ENCODE measurements at places on chromosomes 3 and 15.

DNA sequence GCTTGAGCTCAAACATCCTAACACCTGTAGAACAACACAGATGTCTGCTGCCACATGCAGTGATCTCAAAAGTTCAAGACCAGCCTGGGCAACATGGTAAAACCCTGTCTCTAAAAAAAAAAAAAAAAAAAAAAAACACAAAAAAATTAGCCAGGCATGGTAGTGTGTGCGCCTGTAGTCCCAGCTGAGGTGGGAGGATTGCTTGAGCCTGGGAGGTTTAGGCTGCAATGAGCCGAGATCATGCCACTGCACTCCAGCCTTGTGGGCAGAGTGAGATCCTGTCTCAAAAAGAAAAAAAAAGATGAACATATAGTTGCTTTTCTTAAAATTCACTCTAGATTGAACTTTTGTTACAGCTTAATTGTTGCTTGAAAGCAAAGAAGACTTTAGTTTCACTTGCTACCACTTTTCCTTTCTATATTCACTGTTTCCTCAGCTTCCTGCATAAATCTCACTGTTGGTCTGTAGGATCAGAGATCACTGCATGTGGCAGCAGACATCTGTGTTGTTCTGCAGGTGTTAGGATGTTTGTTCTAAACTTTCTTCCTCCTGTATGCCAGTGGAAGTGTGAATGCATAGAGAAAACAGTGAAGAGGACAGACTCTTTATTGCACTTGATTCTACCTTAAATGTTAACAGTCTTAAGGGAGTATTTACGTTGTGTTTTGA is 12.6 kb downstream of the RAB11A start:
- no peak for DNase-seq

DNA sequence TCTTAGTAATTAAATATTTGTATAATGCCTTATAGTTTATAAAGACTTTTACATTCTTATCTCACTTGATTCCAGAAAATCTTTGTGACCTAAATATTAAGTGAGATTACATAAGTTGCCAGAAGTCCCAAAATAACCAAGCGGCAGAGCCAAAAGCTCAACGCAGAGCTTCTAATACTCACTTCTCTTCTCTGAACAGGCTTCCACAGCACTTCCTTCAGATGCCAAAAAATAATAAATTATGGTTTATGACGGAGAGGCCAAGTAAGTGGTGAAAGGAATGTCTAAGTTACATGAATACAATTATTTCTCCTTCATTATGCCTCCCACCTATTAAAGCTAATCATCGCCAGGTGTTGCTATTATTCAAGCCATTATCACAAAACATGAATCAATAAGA is 110.3 kb downstream of the GBE1 start:
- no peak for DNase-seq

DNA sequence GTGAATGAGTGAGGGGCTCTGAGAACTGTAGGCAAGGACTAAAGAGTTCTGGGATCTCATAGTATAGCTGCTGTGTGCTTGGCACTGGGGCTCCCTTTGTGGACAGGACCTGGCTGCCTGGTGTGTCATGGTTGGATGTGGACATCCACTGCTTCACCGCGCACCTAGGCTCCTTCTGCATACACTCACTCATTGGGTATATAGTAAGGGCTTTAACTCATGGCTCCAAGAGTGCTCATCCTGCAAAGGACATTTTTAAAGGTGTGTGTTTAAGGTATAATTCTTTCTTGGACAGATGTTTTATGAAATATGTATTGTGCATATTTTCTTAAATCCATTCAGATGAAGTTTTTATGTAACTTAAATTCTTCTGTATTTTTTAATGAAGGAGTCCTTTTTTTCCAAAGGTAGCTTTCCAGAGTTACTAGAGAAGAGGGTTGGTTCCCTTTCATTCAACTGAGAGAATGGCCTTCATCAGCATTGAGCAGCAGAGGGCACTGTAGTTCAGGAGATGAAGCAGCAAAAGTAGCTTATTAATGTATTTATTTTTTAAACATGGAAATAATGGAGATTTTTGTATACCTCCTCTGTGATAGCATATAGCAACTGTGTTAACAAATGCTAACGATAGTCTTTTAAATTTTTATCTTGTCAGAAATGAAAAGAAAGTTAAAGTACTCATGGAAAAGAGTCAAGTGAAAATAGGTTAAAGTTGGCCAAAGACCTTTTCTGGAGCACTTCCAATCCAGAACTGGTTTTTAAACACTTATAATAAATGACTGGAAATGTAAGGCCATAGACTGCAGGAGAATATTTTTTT is 25.2 kb downstream of the OXNAD1 start:
- peak; percentile 78 for DNase-seq

DNA sequence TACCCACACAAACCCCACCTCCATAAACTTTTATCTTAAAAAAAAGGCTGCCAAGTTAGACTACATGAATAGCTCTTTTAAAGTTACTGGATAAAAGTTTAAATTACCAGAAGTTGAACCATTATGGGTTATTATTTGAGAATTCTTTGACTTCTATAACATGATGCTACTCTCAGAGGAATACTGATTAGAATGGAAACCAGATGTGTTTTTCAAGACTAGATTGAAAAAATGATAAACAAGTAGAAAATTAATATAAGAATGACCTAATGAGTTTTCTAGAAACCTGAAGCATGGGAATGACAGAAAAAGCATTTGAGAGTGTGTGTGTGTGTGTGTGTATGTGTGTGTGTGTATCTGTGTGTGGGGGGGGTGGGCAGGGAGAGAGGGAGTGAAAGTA is 12.4 kb upstream of the FGF7 start:
- DNase-seq = no peak

DNA sequence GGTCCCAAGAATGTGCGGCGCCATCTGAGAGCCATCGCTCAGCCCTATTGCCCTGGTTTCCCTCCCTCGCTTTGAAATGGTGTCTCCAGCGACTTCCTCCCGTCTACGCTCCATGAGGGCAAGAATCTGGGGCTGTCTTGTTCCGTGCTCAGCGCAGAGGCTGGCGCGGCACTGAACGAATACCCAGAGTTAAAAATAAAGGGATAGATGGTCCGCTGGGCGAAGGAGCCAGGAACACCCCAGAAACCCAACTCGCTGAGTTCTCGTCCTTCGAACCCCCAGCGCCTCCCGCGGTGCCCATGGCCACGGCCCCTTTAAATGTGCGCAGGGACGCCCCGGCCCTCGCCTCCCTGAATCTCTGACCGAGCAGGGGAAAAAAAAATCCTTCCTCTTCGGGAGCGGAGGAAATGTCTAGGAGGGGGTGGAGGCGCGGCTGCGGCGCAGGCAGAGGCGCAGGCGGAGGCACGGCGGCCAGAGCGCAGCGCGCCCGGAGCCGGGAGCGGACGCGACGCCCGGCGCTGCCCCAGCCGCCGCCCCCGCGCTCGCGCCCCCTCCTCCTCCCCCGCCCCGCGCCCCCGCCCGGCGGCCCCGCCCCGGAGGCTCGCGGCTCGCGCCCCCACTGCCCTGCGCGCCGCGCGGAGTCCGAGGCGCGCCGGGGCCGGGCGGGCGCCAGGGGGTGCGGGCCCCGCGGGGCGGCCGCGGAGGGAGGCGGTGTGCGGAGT is 8.5 kb upstream of the FGD5 start:
- DNase-seq = no peak

DNA sequence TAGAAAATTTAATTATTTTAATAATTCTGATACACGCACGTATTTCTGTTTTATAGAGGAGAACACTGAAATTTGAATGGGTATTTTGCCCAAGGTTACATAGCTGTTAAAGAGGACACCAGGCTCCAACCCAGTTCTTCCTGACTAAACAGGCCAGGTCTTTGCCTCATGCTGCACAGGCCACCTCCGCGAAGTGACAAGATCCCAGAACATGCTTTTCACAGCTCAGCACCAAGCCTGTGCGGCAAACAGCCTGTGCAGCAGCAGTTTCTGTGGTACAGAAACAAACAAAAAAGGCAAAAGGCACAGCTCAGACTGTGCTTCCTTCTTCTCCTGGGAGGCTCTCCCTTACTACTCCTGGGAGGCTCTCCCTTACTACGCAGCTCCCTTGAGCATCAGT is 6.5 kb downstream of the FOXL2 start:
- no peak for DNase-seq

- no peak for DNase-seq
Observed at GRCh38 chr3:129507181-129507831, 21.1 kb upstream of the RHO start.
